ENCODE measurements at places on chromosomes 1 and 21.

- no peak for DNase-seq
Measured at GRCh38 chr1:28800324-28800723, 11.6 kb upstream of the OPRD1 start.

DNA sequence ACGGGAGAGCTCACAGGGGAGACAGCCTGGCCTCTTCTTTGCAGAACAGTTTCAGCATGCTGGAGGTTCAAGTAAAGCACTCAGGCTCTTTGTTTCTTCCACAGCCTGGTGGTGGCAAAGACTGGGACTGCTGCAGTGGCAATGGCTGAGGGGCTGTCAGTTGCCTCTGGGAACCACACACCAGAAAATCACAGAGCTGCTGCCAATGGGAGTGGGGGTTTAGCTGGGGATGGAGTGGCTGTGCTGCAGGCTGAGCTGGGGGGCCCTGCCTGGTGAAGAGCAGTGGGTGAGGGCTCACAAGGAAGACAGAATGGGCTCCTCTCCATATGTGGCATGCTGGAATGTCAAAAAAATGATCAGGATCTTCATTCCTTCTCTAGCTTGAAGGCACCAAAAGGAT, 25.6 kb upstream of the PTGFR start:
- no peak for DNase-seq

- DNase-seq: no peak
Measured at GRCh38 chr1:99728494-99729235, 37.8 kb downstream of the FRRS1 start.

DNA sequence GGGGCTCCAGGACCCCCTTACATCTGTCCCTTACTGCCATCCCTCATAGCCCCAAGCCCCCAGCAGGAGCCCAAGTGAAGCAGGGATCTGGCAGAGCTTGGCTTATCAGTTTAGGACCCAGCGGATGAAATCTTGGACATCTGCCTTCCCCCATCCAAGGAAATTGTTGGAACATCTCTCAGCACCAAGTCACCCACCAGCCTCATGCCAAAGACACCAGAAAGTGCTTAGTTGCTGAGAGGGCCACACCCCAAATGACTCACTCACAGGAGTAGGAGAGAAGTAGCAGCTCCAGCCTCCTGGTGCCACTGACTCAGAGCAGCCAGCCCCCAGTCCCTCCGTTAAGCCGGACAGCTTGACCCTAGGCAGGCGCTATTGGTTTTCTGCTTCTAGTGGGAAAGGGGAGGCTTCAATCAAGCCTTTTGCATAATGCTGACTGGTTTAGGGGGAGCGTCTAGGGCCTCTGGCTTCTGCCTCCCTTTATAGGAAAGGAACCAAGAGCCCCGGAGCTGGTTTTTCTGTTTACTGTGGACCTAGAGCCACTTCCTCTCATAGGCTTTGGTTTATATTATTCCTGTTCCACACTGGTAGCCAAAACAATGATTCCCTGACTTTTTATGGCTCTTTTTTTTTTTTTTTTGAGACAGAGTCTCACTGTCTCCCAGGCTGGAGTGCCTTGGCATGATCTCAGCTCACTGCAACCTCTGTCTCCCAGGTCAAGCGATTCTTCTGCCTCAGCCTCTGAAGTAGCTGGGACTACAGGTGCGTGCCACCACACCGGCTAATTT, 114.2 kb upstream of the IPO9 start:
- peak; percentile 2 for DNase-seq

DNA sequence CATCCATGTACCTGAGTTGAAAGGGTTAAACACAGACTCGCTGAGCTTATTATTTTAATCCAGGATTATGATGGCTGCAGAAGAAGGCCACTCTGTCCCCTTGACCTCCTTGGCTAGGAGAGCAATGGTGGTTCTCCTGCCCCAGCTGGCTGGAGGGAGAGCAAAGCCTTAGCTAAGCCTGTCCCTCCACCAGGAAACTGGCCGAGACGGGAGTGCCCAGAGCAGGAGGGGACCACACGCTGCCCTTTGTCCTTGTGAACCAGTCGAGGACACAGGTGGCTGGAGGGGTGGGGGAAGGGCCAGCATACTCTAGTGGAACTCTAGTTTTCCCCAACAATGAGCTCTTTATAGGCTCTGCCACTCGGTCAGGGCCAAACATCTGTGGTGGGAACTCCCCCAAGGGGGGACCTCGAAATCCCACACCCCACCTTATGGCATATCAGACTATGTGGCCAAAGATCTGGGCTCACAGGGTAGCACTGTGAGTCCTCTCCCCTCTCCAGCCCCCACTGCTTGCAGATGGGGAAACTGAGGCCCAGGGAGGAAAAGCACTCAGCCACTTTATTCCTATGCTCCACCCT, 12.9 kb downstream of the KIAA1614 start:
- DNase-seq: no peak
